Stimulated activated CD8-positive, alpha-beta memory T cell treated with anti-CD3 and anti-CD28 coated beads, Interleukin-15, amount 100 ng/mL, for 4 hours (primary cell): ENCODE measurements at places on chromosomes 16 and 17.

DNA sequence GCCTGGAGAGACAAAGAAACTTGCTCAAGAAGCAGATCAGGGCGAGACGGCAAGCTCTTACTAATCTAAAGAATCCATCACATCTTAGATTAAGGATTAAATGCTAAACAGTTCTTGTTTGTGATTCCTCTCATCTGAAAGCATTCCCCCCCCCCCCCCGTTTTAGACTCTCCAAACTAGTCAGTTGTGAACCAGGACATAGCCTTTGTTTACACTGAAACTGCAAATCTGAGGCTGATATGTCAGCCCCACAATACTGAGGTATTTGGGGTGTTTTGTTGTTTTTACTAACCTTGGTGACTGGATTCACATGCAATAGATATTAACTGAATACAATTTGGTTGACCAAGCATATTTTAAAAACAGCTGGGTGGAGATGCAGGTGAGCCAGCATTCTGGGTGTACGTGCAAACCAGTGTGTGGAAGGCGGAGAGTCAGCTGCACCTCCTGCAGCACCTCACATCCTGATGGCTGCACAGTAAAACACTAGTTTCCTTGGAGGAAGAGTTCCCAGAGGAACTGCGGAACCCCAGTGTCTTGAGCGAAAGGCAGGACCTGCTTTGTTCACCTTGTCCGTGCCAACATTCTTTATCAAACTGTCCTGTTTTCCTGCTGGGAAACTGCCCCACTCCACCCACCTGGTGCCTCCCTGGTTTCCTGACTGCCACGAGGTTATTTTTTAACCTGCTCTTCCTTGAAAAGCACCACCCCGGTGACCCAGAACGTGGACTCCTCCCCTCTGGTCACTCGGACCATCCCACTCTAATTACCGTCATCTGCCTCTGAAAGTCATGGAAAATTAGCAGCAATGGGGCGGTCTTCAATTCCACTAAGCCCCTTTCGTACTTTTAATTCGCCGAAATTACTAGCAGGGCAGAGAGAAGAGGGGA is 1.2 kb upstream of the YPEL2 start:
- no peak for DNase-seq

GRCh38 chr16:24850289-24850938 is 4.7 kb downstream of the SLC5A11 start:
- no peak for DNase-seq

- no peak for DNase-seq
Observed at GRCh38 chr16:24163935-24164334, 92.2 kb upstream of the CACNG3 start.

DNA sequence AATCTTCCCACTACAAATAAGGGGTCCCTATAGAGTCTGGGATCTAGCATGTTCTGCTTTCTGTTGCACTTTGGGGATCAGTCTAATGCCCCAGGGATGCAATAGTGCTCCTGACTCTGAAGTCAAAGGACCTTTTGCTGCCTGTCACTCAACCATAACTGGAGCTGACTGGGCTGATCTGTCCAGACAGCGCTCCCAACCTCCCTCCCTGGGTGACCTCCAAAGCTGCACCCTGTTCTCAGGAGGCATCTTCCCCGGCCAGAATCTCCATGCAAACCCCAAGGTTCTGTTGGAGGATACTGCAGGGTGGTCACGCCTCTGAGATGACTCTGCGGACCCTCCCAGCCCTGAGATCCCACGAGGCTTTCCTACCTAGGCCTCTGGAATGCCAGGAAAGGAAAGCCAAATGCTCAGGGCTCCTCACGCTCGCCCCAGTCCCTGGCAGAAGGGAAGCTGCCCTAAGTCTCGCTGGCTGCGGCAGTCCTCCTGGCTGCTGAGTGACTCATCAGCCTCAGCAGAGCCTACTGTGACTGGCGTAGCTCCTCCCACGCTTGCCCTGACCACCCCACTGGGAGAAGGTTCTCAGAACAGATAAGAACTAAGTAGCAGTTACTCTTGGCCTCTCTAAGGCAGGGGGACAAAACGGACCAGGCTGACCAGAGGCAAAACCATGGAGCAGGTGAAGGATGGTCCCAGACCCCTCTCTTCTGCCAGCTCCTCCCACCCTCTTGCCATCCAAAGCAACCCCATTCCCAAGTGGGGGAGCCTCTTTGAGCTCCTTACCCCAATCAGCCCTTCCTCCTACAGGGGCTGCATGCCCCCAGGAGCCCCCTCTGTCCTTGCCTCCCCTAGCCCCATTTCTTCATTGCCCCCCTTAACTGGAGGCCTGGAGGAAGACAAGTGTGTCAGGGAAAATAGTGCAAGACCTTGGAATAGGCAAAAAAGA is 124.1 kb upstream of the TNRC6C start:
- peak; percentile 60 for DNase-seq

DNA sequence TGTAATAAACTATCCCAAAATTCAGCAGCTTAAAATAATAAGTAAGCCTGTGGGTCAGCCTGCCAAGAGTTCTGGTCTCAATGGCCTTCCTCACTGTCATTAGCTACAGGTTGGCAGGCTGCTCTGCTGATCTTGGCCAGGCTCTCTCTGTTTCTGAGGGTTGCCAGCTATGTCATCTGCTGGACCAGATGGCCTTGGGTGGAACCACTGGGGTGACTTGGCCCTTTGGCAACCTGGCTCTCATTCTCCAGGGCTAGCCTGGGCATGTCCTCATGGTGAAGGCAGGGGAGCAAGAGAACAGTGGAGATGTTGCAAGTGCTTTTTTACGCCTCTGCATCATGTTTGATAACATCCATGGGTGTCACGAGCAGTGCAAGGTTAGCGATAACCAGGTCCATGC is 13.9 kb downstream of the ITGAM start:
- DNase-seq, result no peak

- no peak for DNase-seq
Observed at GRCh38 chr16:30562021-30562420, 3.8 kb upstream of the ZNF764 start.

GRCh38 chr16:66458292-66458691 is 31.2 kb downstream of the BEAN1 start:
- DNase-seq, result no peak

- no peak for DNase-seq
Observed at GRCh38 chr16:18783430-18784341, 6.4 kb downstream of the RPS15A start.

GRCh38 chr16:57497121-57497520 is 10.8 kb upstream of the DOK4 start:
- DNase-seq, result no peak

DNA sequence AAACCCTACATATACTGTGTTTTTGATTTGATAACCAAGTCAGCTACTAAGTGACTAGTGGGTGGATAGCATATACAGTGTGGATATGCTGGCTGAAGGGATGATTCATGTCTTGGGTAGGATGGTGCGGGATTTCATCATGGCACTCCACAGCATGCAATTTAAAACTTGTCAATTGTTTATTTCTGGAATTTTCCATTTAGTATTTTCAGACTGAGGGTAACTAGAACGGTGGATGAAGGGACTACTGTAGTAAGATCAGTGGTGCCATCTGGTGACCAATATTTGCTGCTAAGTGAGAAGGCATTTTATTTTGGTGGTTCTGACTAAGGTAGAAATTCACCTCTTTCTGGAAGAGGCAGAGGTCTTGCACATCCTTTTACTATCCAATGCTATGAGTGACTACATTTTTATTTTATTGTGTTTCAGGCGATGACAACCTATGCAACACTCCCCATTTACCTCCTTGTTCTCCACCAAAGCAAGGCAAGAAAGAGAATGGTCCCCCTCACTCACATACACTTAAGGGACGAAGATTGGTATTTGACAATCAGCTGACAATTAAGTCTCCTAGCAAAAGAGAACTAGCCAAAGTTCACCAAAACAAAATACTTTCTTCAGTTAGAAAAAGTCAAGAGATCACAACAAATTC is 3.1 kb downstream of the CDC6 start:
- no peak for DNase-seq

DNA sequence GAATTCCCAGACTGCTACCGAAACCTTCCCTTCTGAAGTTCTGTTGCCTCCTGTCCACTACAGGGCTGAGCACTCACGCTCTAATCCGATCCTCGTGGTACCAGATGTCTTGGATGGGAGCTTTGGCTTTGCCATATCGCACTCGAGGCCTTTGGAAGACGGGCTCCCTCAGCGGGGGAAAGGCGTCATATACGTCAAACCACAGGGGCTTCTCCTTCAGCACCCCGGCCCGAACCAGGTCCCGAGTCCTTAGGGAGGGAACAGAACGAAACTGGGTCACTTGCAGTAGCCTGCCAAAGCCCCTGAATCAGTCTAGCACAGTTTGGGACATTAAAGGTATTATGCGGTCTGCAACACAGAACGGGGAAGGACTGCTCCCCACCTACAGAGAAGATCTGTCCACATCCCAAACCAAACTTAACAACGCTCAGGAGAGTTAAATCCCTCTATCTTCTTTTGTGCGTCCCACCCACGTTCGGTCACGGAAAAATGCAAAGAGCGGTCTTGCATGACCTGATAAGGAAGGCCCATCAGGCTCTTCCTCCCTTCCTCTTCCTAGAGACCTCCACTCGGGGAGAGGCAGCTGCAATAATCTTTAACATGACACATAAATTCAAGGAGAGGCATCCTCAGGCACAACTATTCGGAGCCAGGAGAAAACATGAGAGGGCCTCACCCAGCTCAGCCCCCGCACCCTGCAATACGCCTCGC is 526 bp downstream of the MRPS23 start:
- DNase-seq, result no peak

GRCh38 chr17:79789943-79790804 is 6.7 kb downstream of the CBX8 start:
- DNase-seq, result no peak

GRCh38 chr16:54193665-54194333 is 92.8 kb downstream of the IRX3 start:
- DNase-seq, result no peak

DNA sequence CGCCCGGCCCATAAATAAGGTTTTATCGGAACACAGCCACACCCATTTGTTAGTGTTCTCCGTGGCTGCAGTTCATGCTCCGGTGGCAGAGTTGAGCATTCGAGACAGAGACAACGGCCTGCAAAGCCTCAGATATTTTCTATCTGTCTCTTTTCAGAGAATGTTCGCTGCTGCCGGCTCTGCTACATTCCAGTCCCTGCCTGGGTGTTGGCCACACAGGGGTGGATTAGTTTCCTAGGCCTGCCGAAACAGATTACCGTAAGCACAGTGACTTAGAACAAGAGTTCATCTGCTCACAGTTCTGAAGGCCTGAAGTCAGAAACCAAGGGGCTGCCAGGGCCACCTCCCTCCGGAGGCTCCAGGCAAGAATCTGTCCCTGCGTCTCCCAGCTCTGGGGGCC is 19.1 kb upstream of the GSG1L start:
- DNase-seq, result no peak

DNA sequence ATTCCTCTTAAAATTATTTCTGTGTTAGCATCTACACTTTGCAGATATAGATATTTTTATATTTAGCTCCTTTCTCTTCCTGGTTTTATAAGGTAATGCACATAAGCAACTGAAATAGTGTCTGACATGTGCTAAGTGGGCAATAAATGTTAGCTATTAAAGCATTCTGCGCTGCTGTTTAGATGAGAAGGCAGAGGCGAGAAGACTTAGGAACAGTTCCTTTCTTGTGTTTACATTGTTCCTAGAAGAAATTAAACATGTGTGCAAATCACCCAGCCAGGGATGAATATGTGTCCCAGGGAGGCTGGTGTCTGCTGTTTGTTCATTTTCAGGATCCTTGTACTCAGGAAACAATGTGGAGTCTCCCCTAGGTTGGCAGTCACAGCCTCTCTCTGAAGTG is 292.3 kb downstream of the PMP22 start:
- no peak for DNase-seq

DNA sequence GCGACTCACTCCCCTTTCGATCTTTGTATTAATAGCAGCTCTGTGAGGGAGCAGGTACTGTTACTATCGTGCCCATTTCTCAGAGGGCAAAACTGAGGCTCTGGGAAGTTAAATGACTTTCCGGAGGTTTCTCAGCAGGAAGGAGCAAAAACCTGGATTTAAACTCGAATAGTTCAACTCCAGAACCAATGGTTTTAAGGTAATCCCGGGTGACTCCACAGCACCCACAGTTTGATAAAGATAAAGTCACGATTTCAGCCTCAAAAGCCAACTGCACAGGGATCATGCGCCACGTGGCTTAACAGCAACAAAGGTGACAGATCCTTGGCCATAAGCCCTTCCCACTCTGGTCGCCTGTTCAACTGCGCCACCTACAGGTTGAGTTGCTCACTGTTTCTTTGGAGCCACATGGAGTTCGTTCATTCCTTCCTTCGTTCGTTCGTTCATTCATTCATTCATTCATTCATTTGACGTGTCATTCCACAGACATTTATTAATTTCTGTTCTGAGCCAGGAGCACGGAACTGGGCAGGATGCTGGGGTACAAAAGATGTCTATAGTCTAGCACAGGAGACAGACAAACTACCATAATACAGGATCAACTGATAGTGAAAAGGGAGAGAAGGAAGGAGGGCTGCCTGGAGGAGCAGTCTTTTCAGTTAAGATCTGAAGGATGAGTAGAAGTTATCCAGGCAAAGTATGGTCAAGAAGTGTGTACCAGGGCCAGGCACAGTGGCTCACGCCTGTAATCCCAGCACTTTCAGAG is 134.8 kb downstream of the HS3ST2 start:
- DNase-seq, result no peak

DNA sequence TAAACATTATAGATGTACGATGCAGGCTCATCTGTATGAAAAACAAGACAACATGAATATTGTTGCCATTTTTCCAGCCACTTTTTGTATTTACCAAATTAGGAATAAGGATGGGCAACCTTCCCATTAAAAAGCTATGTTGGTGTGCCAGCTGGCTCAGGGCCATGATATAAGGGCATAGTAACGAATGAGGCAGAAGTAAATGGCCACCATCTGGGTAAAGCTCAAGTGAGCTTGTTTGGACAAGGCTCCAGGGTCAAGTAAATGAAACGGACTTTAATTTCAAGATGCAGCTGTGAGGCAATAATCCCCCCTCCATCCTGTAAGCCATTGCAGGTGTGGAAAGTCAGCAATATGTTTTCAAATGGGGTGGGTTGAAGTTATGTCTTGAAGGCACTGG is 930.9 kb upstream of the CDH8 start:
- DNase-seq, result no peak
